ENCODE measurements at places on chromosomes 7 and 10.

- no peak for DNase-seq
Measured at GRCh38 chr7:1690359-1690958, 20.4 kb downstream of the ELFN1 start.

DNA sequence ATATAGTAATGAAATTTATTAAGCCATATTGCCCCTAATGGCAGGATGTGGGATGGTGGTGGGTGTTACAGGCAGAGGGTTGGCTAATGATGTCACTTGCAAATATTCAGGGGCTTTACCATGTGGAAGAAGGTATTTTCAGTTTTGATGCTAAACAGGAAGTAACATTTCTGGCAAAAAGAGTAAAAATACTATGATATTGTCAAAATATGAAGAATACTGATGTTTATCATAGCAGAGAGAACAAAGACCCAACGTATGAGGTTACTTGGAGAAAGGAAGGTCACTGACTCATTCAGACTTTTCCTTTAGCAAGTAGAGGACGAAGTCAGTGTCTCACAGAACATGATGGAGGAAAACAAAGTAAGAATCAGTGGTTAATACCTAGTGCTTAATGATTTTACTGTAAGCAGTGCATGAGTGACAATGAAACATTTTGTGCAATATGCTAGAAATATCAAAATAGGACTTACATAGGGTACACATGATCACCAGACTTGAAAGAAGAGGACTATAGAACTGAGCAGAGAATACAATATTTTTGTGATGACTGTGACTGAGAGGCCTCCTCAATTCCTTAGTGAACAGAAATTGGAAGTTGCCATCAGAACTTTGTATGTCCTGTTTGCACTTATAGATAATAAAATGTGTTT is 89.7 kb upstream of the STEAP4 start:
- DNase-seq: no peak

DNA sequence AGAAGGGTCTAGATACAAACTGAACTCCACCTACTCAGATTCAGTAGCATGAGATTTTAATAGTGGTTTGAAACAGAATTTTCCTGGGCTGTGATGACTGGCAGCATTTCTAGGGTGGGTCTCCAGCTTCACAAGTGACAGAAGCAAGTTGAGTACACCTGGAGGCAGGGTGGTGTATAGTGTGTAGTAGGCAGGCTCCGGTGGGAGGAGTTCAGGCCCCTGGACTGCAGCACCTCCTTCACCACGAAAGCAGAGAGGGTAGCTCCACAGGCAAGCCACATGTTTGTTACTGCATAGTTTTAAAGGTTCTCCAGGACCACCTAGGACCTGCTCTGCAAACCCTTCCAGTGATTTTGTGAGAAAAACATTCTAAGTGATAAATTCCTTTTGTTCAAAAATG is 347.2 kb downstream of the PARD3 start:
- no peak for DNase-seq

GRCh38 chr7:1526271-1526754 is 4.2 kb upstream of the MAFK start:
- no peak for DNase-seq

GRCh38 chr10:101217450-101218281 is 11.6 kb downstream of the LBX1 start:
- peak; percentile 29 for DNase-seq

DNA sequence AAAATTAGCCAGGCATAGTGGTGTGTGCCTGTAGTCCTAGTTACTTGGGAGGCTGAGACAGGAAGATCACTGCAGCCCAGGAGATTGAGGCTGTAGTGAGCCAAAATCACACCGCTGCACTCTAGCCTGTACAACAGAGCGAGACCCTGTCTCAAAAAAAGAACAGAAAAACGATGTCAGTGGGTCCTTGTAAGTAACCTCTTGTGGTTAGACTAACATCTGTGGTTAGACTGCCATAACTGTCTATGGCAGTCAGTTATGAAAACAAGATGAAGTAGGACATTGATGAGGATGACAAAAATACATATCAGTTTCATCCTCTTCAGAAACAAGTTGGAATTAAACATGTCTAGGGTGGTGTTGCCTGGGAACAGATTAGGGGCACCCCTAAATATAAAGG is 53.3 kb downstream of the AKAP9 start:
- DNase-seq: no peak

DNA sequence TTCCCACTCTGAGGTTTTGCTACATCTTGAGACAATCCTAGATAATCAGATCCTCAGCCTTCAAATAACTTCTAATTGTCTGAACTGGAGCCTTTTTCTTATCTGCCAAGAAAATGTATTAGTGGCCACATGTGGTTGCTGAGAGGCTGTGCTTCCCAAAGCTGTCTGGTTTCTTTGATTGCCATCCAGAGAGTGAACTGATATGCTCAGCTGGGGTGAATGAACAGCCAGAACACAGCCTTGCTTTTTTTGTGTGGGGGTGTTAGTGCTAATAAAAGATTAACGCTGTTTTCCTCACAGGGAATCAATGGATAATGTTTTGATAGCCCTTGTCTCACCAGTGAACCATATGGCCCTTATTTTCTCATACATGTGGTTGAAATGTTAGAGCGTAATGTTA is 66.9 kb downstream of the BBS9 start:
- DNase-seq: peak; percentile 51

DNA sequence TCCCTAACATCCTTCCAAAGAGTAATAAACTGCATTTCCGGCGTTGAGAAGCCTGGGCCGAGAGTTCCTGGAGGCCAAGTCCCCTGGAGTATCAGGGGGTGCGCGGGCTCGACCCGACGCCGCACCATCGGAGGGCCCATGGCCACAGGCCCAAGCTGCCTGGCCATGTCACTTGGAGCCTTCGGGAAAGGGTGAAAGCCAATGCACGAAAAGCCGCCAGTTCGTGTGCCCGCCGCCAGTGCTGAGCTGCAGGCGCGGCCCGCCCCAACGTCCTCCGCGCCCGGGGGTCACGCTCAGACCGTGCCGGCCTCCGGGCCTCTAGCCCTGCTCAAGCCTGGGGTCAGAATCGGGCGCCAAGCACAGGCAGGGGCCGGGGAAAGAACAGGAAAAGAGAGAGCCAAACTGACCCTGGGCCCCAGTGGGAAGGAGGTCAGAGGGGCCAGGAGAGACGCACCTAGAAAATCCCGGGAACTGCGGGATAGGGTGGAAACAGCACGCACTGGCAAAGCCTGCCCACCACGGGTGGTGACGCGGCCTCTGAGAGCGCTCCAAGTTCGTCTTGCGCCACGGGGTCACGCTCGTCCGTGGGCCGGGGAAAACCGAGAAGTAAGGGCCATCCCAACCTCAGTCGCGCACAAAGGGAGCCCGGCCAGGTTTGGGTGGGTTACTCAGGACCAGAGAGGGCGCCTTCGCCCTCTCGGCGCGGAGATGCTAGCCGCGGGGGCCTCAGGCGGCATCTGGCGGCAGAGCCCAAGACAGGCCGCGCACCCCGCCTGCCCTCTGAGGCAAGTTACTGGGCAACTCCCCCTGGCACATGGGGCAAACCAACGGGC is 4.2 kb upstream of the EBF3 start:
- DNase-seq: no peak

- no peak for DNase-seq
Measured at GRCh38 chr10:71453186-71453585, 56.5 kb downstream of the CDH23 start.

DNA sequence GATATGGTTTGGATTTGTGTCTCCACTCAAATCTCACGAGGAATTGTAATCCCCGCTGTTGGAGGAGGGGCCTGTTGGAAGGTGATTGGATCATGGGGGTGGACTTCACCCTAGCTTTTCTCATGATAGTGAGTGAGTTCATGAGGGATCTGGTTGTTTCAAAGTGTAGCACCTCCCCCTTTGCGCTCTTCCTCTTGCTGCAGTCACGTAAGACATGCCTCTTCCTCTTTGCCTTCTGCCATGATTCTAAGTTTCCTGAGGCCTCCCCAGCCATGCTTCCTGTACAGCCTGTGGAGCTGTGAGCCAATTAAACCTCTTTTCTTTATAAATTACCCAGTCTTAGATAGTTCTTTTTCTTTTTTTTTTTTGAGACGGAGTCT is 17.1 kb downstream of the CDNF start:
- no peak for DNase-seq

DNA sequence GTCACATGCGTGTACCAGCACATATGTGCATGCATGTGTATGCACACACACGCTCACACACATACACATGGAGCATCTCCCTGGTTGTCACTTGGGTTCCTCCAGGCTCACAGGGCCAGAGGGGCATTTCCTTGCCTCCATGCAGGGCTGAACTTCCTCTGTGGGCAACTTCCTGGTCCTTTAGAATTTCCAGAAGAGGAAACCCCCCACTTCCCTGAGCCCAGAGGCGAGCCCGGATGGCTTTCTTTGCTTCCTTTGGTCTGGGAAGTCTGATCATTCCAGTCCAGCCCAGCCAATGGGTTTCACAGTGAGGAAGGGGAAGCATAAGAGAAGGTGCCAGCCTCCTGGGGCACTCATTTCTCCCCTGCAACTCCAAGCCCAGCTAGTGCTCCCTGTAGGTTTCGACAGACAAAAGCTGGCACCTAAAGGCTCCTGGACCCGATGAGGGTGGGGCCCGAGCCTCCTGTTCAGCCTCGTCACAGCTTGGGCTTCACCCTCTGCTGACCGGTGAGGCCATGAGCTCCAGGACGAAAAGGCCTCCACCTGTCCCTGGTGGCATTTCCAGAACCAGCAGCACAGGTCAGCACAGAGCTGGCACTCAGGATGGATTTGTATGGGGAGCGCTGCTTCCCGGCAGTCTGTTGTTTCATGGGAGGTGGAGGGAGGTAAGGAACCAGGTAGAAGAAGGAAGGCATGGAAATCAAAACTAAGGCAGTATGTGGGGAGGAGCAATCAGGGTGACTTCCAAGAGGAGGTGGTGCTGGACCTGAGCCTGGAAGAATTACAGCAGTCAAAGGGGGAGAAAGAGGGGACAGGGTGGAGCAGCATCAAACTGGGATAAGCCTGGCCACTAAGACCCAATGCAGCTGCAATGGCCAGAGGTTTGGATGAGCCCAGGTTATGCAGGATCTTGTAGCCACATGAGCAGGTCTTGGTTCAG is 23.7 kb downstream of the BTBD16 start:
- no peak for DNase-seq

GRCh38 chr7:30877015-30877769 is 34.5 kb upstream of the AQP1 start:
- DNase-seq: no peak

Data from fibroblast of skin of abdomen (primary cell).